AG20443 (cell line): ENCODE measurements at places on chromosomes 1 and 21.

- DNase-seq = no peak
These were observed 24.3 kb downstream of the UBE2Q1 start for GRCh38 chr1:154533952-154534844.

DNA sequence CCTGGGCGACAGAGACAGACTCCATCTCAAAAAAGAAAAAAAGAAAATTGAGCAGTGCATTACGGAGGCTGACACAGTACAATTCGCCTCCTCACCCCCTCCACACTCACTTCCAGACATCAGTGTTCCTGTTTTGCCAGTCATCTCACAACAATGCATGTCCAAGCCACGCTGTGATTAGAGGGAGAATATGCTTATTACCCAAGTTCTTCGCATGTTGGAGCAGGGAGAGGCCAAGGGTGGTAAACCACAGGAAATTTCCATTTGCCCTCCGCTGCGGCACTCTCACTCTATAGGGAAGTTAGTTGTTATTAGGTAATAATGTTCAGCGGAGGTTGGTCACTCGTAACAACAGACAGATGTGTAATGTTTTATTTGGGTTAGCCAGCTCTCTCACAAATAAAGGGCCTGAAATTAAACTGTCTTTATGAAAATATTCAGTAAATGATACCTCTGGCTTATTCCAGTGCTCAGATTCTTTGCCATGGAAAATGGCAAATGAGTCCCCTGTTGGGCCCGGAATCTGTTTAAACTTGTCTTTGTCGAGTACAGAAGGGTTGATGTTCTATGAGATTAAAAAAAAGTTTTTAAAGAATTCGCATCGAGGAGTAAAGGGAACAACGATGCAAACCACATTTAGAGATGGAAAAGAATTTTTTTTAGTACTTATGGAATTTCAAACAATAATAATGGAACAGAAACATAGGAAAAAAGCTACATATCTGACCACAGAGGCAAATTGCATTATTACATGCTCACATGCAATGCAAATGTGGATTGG, 33.1 kb downstream of the KCNJ15 start:
- DNase-seq = peak; percentile 90

- peak; percentile 30 for DNase-seq
These were observed 6.0 kb downstream of the CYB561D1 start for GRCh38 chr1:109499661-109500536.

DNA sequence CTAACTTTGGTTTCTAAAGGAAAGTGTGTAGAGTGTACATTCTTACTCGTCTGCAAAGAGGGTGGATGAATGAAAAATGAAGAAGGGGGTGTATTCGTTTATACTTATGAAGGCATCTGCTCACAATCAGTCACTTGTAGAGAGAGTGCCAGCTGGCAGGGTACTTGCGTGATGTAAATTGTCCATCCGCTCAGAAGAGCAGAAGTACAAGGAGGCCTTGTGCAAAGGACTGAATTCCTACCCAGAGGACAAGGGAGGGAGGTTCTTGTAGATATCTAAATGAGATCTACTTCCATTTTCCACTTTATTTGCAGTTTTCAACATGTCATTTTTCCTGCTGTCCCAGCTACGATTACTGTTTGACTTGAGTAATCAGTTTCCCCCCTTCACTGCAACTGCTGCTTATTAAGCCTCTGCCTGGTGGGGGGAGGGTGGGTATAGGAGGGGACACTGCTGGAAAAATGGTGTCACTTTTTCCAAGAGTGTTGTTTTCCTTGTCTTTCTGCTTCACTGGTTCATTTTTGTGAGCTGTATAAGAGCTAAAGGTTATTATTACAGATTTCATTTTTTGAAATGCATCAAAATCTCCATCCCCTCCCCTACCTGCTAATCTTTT, 67.3 kb downstream of the LAMC1 start:
- peak; percentile 40 for DNase-seq

GRCh38 chr1:228305721-228306152, 97.9 kb downstream of the OBSCN start:
- DNase-seq = no peak

GRCh38 chr1:221724931-221725605, 16.8 kb downstream of the DUSP10 start:
- peak; percentile 71 for DNase-seq

GRCh38 chr21:21226472-21226871, 228.3 kb downstream of the NCAM2 start:
- DNase-seq = no peak

GRCh38 chr1:242447689-242448088, 76.8 kb downstream of the PLD5 start:
- DNase-seq = no peak

DNA sequence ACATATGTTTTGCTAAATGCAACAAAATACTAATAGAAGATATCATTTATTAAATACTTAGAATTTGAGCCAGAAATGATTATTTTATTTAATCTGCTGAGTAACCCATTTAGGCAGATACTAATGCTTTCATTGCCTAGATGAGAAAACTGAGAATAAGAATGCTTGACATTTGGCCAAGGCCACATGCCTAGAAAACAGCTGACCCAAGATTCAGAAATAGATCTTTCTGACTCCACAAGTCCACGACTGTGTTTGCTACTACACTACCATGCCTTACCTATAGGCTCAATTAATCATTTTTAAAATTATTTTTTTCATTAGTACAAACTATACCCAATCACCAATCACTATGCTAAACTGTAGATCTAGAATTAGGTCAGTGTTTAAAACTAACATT, 129.7 kb downstream of the ATP1B1 start:
- peak; percentile 10 for DNase-seq

GRCh38 chr21:44365967-44366585, 12.7 kb downstream of the TRPM2 start:
- peak; percentile 6 for DNase-seq

DNA sequence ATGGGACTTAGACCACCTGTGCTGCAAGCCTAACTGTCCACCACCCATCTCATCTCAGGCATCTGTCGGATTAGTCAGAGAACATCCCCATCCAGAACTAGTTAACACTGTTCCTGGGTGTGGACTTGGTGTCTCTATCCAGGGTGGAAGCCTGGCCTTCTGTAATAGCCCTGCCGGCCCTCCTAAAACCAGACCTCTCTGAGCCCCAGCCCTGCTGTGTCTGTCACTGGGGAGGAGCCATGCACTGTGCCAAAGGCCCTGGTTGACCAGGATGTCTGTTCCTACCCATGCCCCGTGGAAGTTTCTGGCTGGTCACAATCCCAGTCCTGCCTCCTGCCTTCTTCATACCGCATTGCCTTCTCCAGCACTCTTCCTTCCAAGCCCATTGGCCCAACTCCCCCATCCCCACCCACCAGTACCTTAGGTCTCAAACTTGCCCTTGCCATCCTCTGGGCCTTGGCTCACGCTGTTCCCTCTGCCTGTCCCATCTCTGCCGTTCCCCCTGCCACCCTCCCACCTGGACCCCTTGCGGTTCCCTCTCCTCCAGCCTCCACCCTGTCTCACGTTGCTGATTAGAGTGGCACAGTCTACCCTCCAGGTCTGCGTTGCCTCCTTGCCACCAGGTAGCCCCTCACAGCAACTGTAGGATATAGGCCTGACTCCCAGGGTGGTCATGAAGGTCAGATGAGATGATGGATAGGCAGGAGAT, 105.6 kb downstream of the EPHB2 start:
- DNase-seq = peak; percentile 33

- no peak for DNase-seq
These were observed 427.7 kb downstream of the LRRIQ3 start for GRCh38 chr1:73770109-73770905.

DNA sequence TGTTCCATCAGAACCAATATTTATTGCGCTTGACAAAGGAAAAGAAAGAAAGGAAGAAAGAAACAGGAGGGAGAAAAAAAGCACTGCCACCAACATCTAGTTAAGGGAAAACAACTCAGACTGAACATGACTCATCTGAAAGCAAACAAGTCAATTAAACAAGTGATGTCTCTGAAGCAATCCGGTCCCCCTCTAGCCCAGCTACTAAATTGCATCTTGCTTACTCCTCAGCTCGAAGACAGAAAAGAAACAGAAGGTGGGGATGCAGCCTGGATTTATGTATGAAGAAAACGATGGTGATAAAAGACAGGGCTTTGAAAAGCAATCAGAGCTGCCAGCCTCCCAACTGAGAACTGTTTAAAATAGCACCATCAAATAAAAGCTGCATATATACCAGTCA, 188.2 kb downstream of the OMA1 start:
- peak; percentile 40 for DNase-seq

DNA sequence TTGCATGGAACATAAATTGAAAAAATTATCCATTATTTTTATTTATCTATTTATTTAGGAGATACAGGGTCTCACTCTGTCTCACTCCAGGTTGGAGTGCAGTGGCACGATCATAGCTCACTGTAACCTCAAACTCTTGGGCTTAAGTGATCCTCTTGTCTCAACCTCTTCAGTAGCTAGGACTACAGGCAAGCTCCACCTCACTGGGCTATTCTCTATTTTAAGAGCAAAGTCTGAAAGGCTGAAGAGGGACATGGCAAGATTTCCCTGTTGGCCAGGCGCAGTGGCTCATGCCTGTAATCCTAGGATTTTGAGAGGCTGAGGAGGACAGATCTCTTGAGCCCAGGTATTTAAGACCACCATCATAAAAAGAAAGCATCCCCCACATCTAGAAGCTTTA, 14.0 kb upstream of the RC3H1 start:
- DNase-seq = no peak

- no peak for DNase-seq
These were observed 5.7 kb downstream of the LBR start for GRCh38 chr1:225422031-225422605.

DNA sequence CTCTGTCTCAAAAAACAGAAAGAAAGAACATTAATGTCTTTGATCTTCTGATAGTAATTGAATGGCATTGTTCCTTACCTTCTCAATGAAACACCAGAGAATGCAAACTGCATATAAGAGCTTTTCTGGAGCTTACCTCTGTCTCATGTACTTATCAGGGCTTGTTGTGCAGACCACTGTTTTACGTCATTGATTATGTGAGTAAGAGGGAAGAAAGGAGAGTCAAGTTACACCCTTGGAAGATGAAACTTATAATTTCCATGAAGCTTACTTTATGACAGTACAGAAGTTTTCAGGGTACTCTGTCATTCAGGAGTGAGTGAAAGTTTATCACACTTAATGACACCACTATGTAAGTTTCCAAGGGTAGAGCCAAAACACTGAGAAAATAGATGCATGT, 49.0 kb upstream of the MAB21L3 start:
- no peak for DNase-seq

- DNase-seq = no peak
These were observed 22.9 kb downstream of the SAMSN1 start for GRCh38 chr21:14523234-14523633.

GRCh38 chr1:59570524-59570923, 244.2 kb upstream of the HOOK1 start:
- DNase-seq = no peak

DNA sequence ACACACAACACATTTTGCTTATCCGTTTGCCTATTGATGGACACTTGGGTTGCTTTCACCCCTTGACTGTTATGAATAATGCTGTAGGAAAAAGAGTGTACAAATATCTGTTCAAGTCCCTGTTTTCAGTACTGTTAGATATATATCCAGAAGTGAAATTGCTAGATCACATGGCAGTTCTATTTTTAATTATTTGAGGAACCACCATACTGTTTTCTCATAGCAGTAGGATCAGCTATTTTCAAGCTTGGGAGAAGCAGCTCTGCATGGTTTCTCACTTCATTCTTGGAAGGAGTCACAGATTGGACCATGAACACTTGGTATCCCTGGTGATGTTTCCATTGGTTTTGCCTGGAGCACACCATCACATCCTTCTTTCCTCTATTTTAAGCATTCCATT, 114.4 kb upstream of the ZP4 start:
- no peak for DNase-seq

DNA sequence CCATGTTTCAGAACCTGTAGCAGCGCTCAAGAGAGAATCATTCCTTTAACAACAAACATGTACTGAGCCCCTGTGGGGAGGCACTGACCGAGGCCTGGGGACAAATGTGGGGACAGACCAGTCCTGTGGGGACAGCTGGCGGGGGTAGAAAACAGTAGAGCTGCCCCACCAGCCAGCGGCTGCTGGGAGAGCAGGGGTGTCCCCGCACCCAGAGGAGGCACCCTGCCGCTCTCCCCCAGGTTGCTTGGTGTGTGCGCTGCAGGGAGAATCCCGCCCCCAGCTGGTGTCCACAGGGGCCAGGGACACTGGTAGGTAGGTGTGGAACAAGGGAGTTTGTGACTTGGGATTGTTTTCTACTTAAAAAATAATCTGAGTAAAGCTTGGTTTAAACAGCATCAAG, 62.1 kb downstream of the ADARB1 start:
- no peak for DNase-seq

GRCh38 chr1:18957136-18957521, 653 bp upstream of the IFFO2 start:
- no peak for DNase-seq

DNA sequence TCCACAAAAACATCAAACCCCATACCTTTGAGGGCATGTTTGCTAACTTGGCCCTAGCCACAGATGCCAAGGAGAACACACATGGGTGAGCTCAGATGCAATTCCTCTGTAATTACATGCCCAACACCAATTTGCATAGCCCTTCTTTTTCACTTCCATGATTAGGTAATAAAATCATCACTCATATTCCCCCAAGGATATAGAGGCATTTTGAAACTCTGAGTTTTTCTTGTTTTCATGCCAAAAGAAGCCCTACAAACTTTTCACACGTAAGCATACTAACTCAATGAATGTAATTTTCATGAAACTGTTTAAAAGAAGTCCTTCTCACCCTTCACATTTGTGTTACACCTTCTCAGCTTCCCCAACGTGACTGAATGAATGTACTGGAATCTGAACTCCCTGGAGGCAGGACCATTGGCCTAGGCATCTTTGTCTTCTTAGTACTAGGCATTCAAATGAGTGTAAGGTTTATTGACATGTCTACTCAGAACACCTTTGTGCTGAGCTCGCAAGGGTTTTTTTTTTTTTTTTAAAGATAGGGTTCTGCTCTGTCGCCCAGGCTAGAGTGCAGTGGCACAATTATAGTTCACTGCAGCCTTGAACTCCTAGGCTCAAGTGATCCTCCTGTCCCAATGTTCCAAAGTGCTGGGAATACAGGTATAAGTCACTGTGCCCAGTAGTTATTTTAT, 31.0 kb downstream of the FBXO42 start:
- peak; percentile 15 for DNase-seq

GRCh38 chr1:171740356-171740863, 1.5 kb downstream of the VAMP4 start:
- no peak for DNase-seq

GRCh38 chr1:151641229-151641628, 29.4 kb downstream of the SNX27 start:
- DNase-seq = no peak

GRCh38 chr1:204673909-204674649, 11.5 kb downstream of the LRRN2 start:
- DNase-seq = no peak

DNA sequence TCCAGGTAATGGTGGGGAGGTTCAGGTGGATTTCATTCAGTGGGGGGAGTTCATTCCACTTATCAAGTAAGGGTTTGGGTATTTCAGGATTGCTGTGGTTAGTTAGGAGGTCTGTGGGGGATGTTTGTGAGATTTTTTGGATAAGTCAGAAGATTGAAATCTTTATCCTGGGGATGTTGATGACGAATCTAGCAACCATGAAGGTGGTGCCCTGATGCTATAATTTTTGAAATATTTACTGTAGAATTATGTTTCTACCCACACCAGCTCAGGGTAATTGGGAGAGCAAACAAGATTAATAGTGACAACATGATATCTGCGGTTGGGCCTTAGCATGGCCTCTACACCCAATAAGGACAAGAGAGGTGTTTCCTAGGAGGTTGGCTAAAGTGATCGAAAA, 28.3 kb downstream of the SUCO start:
- DNase-seq = peak; percentile 19
